ENCODE measurements at places on chromosomes 13 and 19. TPM values are rescaled to one million over a fixed set of nuclear protein-coding genes. Genes with fewer than 3 reads are reported as not detected.

Gene ZNF699
- total RNA-seq: 13.6 TPM

Gene SIGLEC7
- not detected for total RNA-seq

Gene FBXO17
- total RNA-seq: 22.6 TPM

Gene ATP4A
- total RNA-seq: not detected

DNA sequence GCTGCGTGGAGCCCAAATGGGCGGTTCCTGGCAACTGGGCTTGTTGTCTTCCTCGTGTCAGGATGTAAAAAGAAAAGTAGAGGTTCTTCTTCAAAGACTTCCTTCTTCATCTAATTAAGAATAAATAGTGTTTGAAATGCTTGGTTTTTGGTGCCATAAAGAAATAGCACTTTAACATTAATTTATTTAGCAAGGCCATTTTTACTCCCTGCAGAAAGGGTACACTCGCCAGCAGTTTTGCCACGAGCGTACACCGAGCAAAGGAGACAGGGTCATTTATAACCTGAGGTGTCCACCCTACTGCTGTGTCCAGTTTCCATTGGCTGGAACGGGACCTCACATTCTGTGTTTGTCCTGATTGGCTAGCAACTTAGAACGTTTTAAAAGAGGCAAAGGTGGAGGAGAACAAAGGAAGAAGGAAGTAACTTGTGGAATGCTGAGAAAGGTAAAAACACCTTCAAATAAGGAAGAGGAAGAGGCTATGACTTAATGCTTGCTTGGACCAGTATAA, 21.8 kb upstream of the OR10H1 start:
- DNase-seq: no peak

GRCh38 chr13:27621366-27622101, at the start of gene POLR1D:
TSS of gene POLR1D (plus strand) at chr13:27621892. CDS start at chr13:27621984, 92 bp downstream.
- peak; percentile 83 for DNase-seq

- no peak for DNase-seq
Observed at GRCh38 chr19:29887442-29887855, 54.6 kb upstream of the URI1 start.

DNA sequence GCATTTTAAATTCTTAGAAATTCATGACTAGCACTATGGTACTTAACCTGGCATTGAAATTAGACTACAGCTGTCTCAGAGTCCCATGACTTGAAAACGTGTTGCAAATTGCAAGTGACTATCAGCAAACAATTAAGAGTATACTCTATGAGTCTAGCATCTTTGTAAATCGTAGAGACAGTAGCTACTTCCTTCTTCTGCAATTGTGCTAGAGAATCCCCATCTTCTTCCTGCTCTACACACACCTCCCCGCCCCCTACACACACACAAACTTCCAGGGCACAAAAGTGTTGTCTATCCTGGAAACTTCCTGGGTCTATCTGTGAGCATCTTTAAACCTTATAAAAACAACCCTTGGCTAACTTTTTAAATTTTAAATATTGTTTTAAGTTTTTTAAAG, 35.2 kb upstream of the MIR17HG start:
- DNase-seq: no peak

- no peak for DNase-seq
Observed at GRCh38 chr19:45451131-45451849, 16.5 kb upstream of the FOSB start.

Gene LPAR6
- total RNA-seq: 41.4 TPM

- no peak for DNase-seq
Observed at GRCh38 chr19:48724796-48725753, 5.5 kb upstream of the MAMSTR start.

DNA sequence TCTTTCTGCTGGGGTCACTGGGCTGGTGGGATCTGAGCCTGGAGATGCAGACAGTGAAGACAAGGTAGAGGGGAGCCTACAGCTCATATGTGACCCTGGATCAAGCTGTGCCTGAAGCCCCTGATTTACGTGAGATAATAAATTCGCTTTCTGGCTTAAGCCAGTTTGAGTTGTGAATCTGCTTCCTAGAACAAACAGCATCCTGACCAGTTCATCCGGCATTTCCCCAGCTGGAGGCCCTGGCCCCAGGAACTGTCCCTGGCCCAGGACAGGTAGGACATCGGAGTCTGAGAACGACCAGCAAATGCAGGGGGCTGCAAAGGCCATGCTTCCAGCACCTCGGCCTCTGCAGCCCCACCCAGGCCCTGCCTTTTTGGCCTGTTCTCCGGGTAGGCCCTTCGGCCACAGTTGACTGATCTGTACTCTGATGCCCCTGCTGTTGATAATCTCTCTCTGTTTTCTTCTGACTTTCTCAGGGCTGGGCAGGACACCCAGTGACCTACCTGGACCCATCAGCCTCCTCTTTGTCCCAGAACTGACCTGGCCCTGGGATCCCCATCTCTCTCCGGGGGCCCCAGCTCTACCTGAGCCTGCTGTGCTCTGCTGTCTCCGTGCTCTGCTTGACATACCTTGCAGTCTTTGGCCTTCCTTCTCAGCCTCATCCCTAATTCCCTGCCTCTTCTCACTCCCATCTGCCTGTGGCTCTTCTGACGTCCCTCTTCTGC, 9.5 kb upstream of the VSIG10L start:
- DNase-seq: no peak

Gene ZNF729
- total RNA-seq: not detected

Gene ZSCAN4
- 3.9 TPM for total RNA-seq

Gene ATCAY
- total RNA-seq: not detected

DNA sequence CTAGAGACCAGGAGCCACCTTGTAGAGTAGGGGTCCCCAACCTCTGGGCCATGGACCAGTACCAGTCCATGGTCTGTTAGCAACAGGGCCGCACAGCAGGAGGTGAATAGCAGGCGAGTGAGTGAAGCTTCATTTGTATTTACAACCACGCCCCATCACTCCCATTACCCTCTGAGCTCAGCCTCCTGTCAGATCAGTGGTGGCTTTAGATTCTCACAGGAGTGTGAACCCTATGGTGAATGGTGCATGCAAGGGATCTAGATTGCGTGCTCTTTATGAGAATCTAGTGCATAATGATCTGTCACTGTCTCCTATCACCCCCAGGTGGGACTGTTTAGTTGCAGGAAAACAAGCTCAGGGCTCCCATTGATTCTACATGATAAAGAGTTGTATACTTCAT, 303.6 kb downstream of the KCNRG start:
- DNase-seq: no peak

Gene ZNF221
- 6.8 TPM for total RNA-seq

- DNase-seq: peak; percentile 87
Observed at GRCh38 chr19:5298471-5298901, 42.1 kb downstream of the PTPRS start.

DNA sequence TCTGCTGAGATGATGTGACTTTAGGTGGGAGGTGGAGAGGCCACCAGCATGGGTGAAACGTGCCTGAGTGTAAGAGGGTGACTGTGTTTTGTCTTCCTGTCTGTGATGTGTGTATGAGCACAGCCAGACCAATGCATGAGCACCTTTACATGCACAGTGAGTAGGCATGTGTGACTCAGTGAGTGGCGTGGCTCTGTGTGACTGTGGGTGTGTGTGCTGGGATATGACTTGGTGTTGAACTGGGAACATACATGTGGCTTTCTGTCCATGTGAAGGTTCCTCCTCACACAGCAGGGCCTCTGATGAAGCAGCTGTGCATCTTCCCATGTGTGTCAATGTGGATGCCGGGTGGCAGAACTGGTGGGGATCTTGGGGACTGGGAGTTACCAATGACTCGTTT, 19.9 kb upstream of the LGALS13 start:
- no peak for DNase-seq

- no peak for DNase-seq
Observed at GRCh38 chr19:12937093-12937926, 1.1 kb upstream of the CALR start.

DNA sequence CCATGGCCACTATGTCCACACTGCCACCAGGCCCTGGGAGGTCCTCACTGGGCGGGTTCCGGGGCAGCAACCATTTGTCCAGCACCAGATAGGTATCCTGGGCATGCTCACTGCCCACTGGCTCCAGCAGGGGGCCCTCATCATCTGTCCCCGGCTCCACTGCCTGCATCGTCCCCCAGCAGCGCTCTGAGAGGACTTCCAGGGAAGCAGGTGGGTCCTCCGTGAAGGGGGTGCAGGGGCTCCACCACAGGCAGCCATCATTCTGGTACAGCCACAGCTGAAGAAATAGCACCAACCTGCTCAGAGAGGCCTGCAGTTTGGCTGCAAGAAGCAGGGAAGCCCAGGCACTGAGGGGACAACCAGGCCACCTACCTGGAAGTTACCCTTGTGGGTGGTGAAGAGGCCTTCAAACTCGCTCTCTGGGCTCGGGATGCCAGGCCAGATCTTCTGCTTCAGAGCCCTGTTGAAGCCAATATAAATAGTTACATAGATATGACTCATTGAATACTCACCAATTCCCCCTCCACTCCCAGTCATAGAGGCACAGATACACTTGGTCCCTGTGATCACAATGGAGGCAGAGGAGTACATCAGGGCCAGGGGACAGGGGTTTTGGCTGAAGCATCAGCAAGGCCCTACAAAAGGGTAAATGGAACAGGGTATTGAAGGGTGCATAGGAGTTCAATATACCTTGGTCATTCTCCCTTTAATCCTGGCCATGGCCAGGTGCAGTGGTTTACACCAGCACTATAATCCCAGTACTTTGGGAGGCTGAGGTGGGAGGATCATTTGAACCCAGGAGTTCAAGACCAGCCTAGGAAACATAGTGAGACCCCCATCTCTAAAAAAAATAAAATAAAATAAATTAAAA, 4.1 kb downstream of the SWSAP1 start:
- no peak for DNase-seq

GRCh38 chr13:86193281-86193680, 394.1 kb upstream of the SLITRK6 start:
- no peak for DNase-seq

Gene CDX2
- not detected for total RNA-seq

Gene EPN1
- 82.2 TPM for total RNA-seq

Gene ANKRD24
- 0.44 TPM for total RNA-seq

Gene FOSB
- 326 TPM for total RNA-seq

DNA sequence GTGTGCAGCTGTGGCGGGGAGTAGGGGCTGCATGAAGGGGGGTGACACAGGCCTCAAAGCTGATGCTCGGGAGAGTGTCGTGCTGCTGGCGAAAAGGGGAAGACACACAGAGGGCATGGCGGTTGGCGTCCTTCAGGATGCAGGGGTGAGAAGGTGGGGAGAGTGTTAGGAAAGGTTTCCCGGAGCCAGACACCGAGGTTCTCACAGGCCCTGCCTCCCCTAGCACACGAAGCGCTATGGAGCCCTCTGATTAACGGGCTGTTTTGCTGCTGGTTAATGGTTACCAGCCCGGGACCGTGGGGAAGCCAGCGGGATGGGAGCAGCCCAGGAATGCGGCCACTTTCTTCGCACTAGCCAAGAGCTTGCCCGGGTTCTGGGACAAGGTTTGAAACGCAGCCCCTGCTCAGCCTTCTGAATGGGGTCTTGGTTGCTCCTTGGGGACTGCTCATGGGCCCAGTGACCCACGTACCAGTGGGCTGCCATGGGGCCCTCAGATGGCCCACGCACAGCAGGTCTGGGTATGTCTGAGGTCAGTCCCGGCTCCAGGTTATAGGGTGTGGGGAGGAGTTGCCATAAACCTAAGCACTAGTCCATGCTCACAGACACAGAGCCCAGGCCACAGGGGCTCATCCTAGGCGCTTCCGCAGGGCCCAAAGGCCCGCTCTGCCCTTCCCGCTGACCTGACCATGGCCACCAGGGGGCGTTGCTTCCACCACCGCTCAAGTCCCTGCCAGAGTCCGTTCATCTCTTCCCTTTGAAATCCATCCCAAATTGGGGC, 31.3 kb upstream of the ISYNA1 start:
- no peak for DNase-seq

DNA sequence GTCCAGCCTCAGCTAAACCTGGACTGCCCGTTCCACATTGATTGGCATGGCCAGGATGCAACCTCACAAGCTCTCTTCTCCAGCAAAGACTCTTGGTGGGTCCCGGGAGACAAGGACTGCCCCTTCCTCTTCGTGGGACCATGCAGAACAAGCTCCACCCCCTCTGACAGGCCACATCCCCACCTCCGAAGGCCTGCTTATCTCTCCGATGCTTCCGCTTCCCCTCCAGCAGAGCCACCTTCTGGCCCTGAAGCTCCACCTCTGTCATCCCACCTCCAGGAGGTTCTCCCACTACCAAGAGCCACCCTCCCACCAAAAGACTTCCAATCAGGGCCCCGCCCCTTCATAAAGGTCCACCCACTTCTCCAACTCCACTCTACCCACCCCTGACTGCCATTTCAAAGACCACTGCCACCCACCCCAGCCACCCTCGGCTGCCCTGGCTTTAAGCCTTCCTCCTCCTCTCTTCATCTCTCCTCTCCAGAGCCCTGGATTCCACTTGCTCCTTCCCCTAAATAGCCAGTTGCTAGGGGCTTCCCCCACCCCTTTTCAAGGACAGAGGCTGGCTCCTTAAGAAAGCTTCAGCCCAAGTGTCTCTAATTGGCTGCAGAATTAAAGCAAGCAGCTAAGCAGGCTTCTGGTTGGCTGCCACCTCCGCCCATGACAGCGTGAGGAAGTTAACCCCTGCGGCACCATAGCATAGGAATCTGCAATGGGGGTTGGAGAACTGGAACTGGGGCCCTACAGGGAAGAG, 9.9 kb downstream of the LRFN1 start:
- no peak for DNase-seq

Gene MISP
- 6.5 TPM for total RNA-seq

DNA sequence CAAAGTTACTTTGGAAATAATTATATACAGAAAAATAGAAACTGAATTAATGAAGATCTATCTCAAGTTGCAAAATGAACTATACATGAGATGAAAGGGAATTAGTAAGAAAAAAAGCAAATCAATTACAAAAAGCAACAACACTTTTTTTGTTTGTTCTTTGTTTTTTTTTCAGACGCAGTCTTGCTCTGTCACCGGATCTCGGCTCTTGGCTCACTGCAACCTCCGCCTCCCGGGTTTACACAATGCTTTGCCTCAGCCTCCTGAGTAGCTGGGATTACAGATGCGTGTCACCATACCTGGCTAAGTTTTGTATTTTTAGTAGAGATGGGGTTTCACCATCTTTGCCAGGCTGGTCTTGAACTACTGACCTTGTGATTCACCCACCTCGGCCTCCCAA, 2.2 kb downstream of the ZNF415 start:
- no peak for DNase-seq

DNA sequence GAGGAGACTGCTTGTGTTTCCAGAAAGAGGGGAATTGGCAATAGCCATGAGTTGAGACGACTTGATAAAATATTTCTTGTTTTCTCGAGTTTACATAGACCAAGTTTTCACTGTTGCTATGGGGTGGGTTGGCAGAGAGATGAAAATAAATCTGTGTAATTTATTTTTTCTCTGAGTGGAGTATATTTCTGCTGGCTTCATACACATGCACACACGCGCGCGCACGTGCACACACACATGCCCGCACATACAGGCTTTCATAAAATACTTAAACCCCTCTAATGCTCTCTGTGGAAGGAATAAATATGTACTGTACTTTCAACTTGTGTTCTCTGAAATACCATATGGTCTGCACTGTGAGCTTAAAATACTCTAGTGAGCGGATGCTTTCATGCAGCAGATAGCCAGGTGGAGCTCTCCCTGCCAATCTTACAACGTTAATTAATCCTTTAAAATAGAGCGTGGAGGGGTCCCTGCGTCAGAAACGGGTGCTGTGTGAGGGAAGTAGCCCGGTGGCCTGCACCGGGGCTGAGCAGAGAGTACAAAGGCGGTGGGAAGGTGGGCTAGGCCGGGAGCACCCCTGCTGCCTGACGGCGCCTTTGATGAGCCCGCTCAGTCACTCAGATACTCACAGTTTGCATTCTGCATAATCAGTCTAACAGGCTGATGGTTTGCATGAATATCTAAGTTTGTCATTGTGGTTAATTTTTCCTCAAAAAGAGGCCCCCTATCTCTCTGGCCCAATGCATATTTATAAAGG, 44.1 kb downstream of the CCNE1 start:
- DNase-seq: no peak

Gene FFAR3
- not detected for total RNA-seq

GRCh38 chr13:88472316-88472715, 801.1 kb downstream of the SLITRK5 start:
- DNase-seq: no peak
